ENCODE measurements at places on chromosomes 7 and 10.

GRCh38 chr10:48470115-48470892, 134.6 kb downstream of the ARHGAP22 start:
- DNase-seq, result no peak

GRCh38 chr7:285731-286130, 4.2 kb upstream of the FOXL3 start:
- DNase-seq, result no peak

GRCh38 chr7:65931685-65932084, 50.3 kb downstream of the GUSB start:
- no peak for DNase-seq

GRCh38 chr7:47354071-47354470, 227.8 kb downstream of the TNS3 start:
- DNase-seq, result no peak

DNA sequence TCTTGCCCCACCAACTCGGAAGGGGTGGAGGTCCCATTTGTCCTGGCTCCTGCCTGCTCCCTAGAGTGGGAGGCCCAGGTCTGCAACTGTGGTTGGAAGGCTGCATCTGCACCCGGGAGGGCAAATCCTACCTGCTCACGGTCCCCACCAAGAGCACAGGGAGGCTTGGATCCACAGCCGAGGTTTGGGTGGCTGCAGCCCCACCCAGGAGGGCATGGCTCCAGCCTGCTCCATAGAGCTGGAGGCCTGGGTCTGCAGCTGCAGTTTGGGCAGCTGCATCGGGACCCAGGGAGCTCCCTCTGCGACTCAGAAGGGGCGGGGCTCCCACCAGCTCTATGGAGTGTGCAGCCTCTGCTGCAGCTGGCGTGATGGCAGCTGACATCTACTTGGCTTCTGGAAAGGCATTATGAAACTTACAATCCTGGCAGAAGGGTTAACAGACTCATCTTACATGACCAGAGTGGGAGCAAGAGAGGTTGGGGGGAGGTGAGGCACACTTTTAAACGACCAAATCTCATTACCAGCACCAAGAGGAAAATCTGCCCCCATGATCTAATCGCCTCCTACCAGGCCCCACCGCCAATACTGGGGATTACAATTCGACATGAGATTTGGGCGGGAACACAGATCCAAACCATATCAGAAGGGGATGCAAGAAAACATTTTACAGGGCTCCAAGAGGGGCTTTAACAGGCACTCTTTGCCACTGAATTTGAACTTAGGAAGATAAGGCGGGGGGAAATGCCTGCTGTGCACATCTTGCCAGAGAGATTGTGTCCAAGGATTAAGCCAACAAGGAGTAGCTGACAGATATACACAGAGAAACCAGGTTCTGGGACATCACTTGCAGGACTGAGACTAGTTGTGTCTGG, 8.2 kb upstream of the BLVRA start:
- DNase-seq, result no peak

DNA sequence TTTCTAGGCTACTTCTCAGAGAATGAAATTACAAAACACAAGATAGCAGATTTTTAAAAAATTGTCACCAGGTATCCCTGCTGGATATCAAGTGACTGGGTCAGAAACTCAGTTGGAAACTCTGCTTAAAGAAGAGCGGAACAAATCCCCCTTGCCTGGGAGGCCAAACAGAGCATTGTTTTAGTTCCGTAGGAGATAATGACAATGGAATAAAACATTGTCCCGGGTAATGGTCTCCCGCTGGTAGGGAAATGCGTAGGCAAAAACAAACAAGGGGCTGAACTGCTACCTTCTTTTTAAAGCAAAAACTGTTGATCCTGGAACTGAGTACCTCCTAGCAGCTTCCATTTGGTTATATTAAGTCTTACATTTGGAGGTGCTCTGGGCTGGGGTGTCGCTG, 21.3 kb upstream of the VAX1 start:
- no peak for DNase-seq

DNA sequence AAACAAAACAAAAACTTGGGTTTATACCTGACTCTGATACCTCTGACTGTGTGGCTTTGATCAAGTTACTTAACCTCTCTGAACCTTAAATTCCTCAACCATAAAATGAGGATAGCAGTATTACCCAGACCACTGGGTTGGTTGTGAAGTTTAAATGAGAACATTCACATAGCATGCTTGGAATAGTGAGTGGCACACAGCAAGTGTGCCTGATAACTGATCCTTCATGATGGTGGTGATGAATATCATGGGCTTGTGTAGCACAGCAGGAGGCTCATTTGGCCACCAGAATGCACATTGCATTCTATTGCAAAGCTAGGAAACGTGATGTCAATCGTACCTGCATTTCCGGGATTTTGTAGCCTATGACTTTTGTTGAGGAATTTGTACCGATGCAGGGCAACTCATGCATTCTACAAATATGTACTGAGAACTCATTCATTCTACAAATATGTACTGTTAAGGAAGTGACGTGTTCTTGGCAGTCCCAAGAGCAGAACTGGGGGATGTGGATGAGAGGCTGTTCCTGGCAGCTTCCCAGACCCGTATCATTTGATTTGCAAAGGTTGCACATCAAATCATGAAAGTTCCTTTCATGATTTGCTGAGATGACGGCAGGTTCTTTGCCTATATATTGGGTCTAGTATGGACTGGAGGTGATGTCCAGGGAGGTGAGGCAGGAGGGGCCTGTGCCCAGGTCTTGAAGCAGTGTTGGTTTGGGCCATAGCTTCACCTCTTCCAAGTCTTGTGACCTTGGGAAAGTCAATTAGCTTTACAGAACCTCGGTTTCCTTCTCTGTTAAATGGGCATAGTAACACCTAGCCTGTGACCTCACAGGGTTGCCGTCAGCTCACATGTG, 94.6 kb upstream of the SMNDC1 start:
- no peak for DNase-seq

- no peak for DNase-seq
These were observed 5.8 kb upstream of the SCD start for GRCh38 chr10:100340948-100341847.

Data from NCI-H446 treated with DMSO at 0.1 percent for 48 hours (cell line).